NCI-H446 (cell line): ENCODE measurements at places on chromosomes 5 and 9.

DNA sequence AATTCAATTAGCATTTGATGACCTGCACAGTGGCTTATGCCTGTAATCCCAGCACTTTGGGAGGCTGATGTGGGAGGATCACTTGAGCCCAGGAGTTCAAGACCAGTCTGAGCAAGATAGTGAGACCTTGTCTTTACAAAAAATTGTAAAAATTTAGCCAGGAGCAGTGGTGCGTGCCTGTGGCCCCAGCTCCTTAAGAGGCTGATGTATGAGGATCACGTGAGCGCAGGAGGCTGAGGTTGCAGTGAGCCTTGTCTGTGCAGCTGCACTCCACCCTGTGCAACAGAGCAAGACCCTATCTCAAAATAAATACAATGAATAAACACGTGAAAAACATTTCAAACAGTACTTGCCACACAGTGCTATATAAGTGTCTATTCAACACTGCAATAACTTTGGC is 4.2 kb downstream of the ABCA1 start:
- DNase-seq: no peak

- peak; percentile 83 for DNase-seq
These were observed 121.2 kb upstream of the LPCAT1 start for GRCh38 chr5:1644810-1645571.

DNA sequence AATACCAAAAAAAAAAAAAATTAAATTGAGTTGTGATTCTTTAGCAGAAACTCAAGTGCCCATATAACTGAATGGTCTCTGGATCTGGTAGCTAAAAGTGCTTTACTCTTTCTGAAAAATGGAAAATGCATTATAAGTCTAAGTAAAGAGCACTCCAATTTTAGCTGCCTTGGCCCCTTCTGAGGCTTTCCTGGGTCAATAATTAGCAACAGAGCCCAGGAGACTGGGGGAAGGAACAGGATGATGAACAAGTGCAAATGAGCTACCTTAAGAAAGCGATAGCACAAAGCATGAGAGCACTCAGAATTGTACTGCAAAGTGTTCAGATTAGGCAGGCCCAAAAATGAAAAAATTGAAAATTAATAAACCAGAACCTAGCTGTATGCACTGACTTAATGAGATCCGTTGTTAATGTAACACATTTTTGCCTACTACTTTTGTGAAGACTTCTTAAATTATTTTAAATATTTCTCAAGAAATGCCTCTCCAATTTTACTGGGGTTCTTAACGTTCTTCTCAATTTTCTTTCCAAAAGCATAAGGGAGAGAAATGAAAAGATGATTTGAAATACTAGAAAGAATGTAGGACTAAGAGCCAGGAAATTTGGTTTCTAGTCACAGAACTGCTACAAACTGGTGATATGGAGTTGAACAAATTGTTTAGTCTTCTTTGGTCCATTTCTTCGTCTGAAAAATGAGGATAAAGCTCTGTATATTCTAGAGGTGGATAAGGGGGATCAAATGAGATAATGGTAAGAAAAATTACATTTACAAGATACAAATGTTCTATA is 566.1 kb downstream of the PDE4D start:
- DNase-seq: no peak

GRCh38 chr9:75588808-75589207 is 301.7 kb upstream of the PCSK5 start:
- DNase-seq: no peak

DNA sequence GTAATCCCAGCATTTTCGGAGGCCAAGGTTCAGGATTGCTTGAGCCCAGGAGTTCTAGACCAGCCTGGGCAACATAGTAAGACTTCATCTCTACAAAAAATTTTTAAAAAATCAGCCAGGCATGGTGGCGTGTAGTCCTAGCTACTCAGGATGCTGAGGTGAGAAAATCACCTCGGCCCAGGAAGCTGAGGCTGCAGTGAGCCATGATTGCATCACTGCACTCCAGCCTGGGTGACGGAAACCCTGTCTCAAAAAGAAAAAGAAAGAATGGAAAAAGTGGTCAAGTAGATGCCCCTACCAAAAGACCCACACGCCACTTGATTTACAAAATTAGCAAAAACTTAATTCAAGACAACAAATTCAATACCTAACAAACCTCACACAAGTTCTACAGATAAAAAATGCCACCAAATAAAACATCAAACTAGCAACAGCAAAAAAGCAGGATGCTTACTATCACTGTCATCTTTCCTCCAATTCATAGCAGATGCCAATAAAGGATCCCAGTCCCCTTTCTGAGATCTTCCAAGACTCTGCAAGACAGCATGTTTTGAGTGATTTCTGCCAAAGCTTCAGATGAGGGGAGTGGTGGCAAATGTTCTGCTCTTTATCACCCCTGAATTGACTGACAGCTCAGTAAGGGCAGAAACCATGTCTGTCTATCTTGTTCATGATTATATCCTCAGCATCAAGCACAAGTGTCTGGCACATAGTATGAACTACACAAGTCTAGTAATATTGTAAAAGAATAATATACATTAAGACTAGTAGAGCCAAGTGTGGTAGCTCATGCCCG is 34.2 kb upstream of the TESK1 start:
- DNase-seq: no peak

DNA sequence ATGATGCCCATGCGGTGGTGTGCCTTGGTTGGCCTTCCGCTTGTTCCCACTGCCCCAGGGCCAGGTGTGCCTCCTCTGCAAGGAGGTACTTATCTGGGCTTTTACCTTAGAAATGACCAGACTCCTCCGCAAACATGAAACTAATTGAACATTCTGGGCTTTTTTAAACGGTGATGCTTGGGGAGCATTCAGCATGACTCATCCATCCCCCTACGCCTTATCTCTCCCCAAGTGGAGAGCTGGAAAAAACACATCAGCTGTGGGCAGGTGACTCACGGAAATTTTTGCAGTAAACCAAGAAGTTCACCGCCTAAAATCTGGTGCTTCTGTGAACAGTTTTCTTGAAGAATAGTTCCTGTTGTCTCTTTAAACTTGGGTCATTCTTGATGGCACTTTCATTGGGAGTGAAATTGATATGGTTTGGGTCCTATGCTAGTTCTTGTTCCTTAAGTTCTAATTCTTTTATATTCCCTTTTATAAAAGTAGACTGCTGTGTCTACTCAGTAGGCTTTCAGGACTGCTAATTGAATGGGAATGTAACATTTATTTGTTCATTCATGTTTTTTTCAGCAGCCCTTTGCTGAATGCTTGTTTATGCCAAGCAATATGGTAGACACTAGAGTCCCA is 39.6 kb downstream of the SFXN1 start:
- no peak for DNase-seq

GRCh38 chr5:36239370-36240293 is 2.1 kb downstream of the NADK2 start:
- DNase-seq: no peak

DNA sequence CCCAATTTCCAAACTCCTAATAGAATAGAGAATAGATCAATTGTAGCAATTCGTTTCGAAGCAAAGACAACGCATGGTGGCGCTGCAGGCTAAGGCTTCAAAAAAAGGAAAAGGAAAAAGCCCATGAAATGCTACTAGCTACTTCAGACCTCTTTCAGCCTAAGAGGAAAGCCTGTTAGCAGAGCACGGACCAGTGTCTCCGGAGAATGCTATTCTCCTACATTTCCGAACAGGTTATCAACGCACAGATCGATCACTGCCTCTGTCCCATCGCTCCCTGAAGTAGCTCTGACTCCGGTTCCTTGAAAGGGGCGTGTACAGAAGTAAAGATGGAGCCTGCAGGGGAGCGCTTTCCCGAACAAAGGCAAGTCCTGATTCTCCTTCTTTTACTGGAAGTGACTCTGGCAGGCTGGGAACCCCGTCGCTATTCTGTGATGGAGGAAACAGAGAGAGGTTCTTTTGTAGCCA is at the start of gene PCDHB15:
Gene PCDHB15, plus strand, starts transcription at position 146 of the 468 bp plus-strand sequence. Its CDS starts 184 bp downstream, at position 330.
- DNase-seq: peak; percentile 70

- DNase-seq: no peak
These were observed 257.4 kb downstream of the TRIM36 start for GRCh38 chr5:114912189-114912920.

DNA sequence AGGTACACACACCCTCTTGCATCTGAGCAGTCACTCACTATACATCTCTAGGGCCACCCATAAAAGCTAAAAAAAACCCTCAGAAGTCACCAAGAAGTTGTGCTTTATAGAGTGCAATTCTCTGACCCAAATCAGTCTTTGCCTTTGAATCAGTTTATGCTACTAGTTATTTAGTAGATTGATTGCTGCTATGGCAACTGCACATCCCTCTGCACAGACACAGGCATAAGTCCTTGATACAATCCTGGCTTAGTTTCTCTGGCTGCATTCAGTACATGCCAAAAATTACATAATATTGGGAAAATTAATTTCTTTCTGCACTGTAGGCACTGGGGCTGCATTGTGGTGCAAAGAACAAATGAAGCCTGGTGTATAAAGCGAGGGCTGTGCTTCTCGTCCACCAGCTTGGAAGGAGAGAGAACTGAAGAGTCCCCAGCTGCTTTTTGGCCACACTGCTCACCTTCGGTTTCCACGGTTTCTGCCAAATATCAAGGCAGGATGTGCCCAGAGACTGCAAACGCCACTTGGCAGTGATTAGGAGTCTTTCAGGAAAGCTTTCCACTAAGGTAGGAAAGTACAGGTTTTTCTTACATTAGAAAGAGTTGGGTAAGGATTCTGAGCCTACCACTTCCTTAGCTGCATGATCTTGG is 258.4 kb downstream of the ELAVL2 start:
- peak; percentile 58 for DNase-seq

DNA sequence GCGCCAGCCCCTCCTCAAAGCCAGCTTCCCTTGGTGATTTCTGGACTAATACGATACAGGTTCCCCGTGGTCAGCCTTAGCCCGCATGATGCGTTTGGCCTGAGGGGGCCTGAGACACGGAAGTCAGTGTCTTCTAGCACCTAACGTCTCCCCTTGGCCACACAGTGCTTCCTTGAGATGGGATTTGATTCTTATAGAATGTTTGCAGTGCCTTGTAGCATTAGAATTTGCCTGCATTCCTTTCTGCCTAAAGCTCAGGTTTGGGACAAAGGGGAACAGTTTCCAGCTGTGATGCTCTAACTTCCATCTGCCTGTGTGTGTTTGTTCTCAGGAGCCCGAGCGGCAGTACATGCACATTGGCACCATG is 34.4 kb downstream of the CFAP90 start:
- no peak for DNase-seq

DNA sequence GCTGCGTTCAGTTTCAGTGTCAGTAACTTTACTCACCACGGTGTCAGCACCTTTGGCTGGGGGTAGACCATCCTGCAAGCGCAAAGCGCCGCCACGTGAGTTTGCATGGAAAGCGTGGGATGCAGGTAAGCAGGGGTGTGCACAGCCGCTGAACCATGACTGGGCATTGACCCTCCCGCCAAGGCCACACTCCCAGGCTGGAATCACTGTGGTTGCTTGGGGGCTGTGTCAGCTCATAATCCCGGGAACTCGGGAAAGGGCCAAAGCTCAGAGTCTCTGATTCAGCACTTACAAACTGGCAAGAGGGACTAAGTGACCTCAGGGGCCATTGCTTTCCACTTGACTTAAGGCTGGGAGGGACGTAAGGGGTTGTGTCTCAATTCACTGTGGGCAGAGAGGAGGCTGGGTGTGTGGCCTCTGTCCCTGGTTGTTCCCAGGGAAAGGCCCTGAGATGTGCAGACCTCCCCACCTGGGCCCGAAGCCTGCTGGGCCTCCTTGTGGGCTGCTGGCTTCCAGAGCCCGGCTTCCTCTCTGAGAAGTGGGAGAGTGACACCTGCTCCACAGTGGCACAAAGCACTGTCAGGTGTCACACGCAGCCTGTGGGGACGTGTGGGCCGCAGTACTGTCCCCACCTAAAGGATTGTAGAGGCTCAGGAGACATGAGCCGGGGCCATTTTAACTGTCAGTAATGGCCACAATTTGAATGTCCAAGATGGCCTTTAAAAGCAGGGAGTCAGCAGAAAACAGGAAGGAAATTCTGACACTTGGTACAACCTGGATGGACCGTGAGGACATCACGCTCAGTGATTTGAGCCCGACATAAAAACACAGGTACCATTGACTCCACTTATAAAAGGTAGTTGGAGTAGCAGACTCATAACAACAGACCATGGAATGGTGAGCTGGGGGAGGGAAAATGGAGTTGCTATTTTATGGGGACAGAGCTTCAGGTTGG is 16.7 kb downstream of the ABO start:
- no peak for DNase-seq

- no peak for DNase-seq
These were observed 116.6 kb downstream of the LPAR1 start for GRCh38 chr9:110921705-110922104.

DNA sequence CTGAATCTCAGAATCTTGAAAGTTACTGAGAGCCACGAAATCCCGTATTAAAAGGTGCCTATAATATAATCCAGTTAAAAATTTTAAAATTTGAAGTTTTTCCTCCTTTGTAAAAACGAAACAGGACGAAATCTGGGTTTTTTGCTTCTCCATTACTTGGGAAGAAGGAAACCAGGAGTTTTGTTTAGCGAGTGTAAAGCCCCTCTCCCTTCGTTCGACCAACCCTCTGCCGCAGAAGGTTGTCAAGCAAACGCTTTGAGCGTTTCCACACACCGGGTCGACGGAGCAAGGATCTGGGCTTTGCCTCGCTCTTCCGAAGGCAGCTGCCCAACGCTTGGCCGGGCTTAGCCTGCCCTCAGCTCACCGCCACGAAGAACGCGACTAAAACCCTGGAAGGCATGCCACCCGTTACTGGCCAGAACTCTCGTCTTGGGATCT is 1.6 kb upstream of the FOXE1 start:
- no peak for DNase-seq

- DNase-seq: no peak
These were observed 126.1 kb upstream of the WWC1 start for GRCh38 chr5:168165221-168165914.

GRCh38 chr9:107175816-107176435 is 107.2 kb upstream of the RAD23B start:
- DNase-seq: no peak

DNA sequence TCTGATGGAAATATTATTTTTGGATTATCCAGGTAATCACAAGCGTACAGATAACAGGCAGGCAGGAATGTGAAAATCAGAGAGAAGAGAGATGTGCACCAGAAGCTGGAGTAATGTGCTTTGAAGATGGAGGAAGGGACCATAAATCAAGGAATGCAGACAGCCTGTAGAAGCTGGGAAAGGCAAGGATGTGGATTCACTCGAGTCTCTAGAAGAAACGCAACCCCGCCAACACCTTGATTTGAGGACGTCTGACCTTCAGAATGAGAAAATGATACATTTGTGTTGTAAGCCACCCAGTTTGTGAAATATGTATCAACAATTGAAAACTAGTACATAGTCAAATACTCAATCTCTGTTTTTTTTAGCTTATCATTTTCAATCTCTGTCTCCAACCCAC is 207.6 kb upstream of the MPDZ start:
- no peak for DNase-seq

- DNase-seq: no peak
These were observed 27.2 kb downstream of the SLC6A7 start for GRCh38 chr5:150217038-150217437.
